Activated CD4-positive, alpha-beta T cell treated with anti-CD3 and anti-CD28 coated beads, Interleukin-2, amount 50 U/mL, for 24 hours (primary cell): ENCODE measurements at places on chromosomes 12 and 14.

GRCh38 chr14:69711881-69712560 lies 54.9 kb upstream of the SRSF5 start:
- DNase-seq, result no peak

GRCh38 chr12:113241191-113242025 lies 20.1 kb downstream of the TPCN1 start:
- DNase-seq, result no peak

- no peak for DNase-seq
These were observed 1.5 kb upstream of the TUBA1C start for GRCh38 chr12:49263400-49263763.

- DNase-seq, result no peak
These were observed 49.5 kb downstream of the ADIPOR2 start for GRCh38 chr12:1740161-1740948.

GRCh38 chr12:106999446-106999845 lies 12.5 kb upstream of the MTERF2 start:
- no peak for DNase-seq

GRCh38 chr14:36367985-36368774 lies 47.7 kb upstream of the MBIP start:
- DNase-seq, result no peak

GRCh38 chr12:15092826-15093225 lies 120.0 kb downstream of the PDE6H start:
- DNase-seq, result no peak

DNA sequence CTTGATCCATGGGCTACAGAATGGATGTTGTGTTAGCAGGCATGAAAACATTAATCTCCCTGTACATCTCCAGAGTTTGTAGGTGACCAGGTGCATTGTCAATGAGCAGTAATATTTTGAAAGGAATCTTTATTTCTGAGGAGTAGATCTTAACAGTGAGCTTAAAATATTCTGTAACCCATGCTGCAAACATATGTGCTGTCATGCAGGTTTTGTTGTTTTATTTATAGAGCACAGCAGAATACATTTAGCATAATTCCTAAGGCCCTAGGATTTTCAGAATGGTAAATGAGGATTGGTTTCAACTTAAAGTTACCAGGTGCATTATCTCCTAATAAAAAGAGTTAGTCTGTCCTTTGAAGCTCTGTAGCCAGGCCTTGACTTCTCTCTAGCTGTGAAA lies 3.5 kb upstream of the FITM1 start:
- DNase-seq, result no peak

DNA sequence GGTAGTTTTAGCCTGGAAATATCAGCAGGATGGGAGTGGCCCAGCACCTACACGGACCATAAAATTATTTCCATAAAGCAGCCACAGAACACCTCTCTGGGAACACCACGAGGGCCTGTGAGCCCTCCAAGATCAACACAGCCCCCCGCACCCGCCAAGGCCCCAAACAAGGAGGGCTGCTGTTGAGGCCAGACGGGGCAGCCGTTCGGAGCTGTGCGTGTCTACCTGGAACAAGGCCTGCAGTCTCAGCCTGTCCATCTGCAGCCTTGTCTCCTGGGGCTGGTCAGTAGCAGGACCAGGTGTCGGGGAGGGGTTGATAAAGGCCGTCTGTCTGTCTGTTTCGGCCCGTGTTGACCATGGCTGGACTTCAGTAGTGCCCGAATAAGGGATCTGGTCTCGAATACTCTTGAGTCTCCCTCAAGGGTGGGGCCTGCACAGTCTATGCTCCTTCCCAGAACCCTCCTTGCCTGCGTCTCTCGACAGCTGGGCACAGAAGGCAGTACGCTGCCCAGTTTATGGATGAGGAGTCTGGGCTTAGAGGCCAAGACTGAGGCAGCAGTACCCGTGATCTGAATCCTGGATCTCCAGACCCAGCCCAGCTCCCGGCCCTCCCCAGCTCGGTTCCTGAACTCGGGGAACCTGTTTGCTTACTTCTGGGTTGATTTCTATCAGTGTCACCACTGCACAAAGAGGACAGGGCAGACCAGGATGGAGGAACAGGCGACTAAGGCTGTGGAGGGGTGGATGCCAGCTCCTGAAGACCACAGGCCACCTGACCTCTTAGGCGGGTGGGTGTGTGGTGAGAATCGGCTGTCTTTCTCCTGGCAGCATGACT lies 23.1 kb upstream of the DLK1 start:
- no peak for DNase-seq

DNA sequence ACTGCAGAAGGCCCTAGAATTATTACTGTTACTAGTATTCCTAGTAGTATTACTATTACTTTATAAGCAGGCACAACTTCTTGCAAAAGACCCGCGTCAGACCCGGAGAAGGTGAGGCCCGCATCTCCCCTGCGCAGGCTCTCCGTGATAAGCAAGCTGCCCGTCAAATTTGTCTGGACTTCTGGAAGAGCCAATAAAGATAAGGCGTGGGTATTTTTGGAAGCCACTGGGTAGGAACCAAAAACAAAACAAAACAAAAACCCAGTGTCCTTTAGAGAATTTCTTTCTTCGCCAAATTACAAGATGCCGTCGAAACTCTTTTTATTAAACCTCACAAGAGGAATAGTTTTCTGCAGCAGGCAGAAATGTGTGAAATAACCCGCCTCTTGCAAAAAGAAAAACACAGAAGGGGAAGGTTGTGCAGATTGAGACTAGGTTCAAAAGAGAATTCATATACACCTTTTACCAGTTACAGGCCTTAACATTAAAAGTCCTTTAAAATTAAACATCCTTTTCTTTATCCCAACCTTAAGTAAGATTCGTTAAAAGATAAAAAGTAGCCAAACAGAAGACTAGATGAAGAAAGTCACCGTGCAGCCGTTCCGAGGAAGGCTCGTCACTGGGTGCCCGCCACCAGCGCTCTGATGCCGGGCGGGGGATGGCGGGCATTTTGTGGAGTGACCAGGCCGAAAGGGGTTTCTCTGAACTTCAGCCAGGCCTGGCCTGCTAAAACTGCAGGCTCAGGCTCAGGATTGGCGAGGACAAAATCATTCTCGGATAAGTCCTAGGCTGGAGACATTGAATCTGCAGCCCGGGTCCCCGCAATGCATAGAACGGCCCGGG lies 1.6 kb downstream of the TBX5 start:
- no peak for DNase-seq

DNA sequence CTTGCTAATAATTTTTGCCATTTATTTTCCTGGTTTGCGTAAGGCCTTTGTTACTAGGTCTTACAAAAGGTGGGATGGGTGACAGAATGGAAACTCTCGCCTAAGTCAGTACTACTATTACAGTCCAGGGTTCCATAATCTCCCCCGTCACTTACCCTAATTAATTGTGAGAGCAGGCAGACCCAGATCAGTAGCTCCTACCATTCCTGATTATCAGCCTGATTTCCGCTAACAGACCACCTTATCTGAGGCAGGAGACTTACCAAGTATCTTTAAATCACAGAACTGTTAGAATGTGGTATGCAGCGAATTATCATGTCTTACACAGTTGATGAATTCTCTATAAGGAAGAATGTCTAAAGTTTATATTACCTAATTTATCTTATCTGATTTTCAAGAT lies 234.7 kb downstream of the FOXN3 start:
- DNase-seq, result no peak

DNA sequence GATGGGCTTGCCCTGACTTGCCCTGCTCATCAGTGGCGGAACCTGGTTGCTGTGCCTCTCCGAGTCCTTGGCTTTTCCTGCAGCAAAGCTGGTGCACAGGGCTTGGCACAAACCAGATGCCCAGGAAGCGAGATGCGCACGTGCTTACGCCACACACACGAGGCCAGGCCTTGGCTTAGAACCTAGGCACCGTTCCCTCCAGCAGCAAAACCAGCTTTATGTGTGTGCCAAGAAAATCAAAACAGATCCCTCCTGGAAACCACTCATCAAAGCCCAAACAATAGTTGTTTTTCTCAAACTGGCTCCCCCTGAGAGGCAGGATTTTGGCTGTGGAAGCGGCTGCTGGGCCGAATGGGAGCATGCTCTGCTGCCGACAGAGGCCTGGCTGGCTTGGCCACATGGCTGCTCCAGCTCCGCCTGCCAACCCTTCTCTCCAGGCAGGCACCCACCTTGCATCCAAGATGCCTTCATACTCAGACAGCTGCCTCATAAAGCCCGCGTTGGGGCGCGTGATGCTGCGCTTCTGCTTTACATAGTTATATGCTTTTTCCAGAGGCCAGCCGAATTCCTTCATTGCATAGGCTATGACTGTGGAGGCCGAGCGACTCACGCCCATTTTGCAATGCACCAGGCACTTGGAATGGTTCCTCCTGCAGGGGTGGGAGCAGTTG lies 58.7 kb downstream of the SSH1 start:
- no peak for DNase-seq

DNA sequence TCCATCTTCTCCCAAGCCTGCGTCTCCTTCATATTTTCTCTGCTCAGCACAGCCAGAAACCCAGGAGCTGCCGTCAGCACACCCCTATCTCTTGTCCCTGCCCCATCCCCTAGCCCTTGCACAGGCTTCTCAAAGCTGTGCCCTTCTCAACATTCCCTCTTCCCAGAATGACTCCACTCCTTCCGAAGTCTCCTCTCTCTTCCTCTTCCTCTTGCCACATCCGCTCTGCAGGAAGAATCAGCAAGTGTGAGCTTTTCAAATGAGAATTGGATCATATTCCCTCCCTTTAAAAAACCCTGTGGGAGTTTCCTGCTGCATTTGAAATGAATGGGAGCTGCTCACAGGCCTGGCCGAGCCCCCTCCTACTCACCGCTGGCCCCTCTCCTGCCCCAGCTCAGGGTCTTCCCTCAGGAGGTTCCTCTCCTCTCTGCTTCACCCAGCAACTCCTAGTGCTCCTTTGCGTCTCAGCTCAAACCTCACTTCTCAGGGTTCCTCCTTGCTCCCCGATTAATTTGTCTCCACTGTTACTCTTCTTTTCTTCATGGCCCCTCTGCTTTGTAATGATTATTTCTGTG lies 528.5 kb upstream of the CCDC196 start:
- DNase-seq, result no peak

DNA sequence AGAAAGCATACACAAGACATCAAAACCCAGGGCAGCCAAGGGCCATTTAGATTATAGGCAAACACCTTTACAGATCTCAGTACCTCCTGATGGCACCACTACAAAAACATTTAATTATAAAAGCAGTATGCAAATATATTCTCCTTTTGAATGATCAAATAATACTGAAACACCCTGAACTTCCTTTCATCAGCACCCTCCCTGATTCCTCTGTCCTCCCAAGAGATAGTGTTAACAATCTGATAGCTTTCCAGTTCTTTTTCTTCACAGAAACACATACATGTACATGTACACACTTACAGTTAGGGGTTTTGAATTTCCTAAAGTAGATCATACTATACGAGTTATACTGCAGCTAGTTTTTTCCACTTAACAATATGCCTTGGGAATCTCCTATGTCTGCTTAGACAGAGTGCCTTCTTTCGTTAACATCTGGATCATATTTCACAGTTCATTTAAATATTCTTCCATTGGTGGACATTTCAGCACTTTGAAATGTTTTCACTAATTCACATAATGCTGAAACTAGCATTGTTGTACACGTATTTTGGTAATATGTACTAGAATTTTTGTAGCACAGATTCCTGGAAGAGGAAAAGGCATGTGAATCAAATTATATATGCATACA lies 35.2 kb downstream of the TDG start:
- DNase-seq, result no peak

GRCh38 chr12:105738051-105738450 lies 400.7 kb downstream of the NUAK1 start:
- DNase-seq, result no peak

- no peak for DNase-seq
These were observed 89.4 kb upstream of the ARHGAP5 start for GRCh38 chr14:31987721-31988120.

DNA sequence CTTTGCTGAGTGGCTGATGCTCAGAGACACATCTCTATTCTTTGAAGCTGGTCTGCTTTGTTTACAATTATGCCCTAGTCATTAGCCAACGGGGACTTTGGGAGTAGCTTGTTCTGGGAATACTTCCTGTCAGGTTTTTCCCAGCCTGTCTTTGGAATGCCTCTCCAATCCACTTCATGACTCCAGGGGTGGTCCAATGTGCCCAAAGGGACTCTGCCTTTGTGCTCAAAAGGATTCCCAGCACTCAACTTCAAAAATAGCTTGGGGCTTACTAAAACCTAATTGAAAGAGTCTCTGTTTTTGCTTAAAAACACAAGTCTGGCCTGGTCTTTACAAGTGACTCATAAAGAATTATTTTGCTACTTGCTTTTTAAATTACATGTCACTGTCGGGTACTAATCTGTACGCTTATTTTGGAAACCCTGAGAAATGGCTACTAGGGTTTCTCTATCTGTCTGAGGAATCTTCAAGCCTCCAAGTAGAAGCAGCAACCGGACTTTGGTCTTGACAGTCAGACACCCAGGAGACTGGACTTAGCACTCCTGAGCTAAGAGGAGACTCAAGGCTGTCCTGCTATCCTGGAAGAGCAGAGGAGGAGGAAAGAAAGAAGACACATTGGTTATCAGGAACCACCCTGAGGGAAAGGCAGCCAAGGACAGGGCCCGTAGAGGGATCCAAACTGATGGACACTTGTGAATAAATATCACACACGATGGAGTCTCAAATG lies 20.7 kb downstream of the PHLDA1 start:
- no peak for DNase-seq

DNA sequence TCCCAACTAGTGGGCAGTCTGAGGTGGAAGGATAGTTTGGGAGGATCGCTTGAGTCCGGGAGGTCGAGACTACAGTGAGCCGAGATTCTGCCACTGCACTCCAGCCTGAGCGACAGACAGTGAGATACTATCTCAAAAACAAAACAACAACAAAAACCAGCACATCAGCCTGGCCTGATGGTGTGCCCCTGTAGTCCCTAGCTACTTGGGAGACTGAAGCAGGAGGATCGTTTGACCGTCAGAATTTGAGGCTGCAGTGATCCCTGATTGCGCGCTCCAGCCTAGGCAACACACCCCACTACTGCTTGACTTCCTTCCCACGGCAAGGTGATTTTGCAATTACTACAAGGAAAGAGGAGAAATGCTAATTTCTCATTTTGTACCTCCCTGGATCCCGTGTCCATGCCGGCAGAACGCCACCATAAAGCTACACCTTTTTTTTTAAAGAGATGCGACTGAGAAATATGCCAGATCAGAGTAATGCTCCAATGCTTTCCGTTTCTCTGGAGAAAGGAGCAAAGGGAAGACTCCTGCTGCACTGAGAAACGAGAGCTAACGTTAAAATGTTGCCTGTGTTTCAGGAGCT lies 672 bp upstream of the SCFD1 start:
- no peak for DNase-seq

GRCh38 chr12:62917926-62918325 lies 17.0 kb downstream of the PPM1H start:
- no peak for DNase-seq

DNA sequence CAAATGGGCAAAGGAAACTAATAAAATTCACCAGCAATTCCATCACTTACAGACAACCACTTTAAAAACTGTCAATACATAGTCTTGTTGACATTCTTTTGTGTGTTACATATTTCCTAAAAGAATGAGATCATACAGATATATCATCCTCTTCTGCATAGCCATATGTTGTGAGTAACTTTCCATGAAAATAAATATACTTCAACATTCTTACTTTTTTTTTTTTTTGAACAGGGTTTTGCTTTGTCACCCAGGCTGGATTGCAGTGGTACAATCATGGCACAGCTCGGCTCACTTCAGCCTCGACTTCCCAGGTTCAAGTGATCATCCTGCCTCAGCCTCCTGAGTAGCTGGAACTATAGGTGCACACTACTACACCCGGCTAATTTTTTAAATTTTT lies 20.9 kb downstream of the ZC2HC1C start:
- DNase-seq, result no peak
